Hematopoietic multipotent progenitor cell treated with erythropoietin and hydrocortisone succinate and interleukin-3 and kit ligand, for 4 days (in vitro differentiated cells): ENCODE measurements at places on chromosomes 7 and 10.

- DNase-seq = no peak
Observed at GRCh38 chr10:97821308-97822038, 28.2 kb upstream of the GOLGA7B start.

- peak; percentile 63 for DNase-seq
Observed at GRCh38 chr10:74238031-74238431, 87.0 kb downstream of the ADK start.

DNA sequence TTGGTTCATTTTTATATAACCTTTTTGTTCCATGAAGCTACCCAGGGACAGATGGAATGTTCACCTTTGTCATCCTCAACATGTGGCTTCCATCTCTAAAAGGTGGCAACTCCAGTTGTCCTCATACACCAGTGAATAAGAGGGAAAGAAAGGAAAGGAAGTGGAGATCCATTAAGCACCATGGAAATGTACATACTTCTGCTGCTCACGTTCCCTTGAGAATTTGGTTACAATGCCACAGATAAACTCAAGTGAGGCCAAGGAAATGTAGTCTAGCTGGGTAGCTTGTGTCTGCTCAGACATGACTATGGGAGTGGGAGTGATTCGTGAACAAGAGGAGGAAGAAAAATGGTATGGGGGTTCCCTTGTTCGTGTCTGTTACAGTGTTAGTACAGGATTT is 237.1 kb upstream of the FAM3C start:
- no peak for DNase-seq

- no peak for DNase-seq
Observed at GRCh38 chr10:101151395-101151794, 20.3 kb downstream of the TLX1 start.

- DNase-seq = no peak
Observed at GRCh38 chr10:71265201-71265575, 52.8 kb downstream of the UNC5B start.

DNA sequence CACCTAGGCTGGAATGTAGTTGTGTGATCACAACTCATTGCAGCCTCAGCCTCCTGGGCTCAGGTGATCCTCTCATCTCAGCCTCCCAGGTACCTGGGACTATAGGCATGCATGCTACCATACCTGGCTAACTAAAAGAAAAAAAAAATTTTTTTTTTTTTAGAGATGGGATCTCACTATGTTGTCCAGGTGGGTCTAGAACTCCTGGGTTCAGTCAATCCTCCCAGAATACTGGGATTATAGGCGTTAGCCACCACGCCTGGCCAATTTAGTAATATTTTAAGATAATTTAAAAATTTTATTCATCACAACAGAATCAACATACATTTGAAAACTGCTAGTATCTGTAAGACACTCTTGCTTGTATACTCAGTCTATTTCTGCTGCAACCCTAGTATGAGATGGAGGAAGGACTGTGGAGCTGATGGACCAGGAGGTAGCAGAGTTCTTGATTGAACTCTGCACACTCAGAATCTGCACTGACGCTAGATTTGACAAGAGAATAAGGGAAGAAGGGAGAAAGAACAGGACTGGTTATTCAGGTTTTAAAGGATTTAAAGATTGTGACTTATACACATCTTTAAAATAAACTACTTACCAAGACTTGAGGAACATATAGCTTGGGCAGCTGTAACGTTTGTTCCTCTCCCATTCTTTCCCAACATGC is 57.6 kb downstream of the VCL start:
- DNase-seq = no peak

DNA sequence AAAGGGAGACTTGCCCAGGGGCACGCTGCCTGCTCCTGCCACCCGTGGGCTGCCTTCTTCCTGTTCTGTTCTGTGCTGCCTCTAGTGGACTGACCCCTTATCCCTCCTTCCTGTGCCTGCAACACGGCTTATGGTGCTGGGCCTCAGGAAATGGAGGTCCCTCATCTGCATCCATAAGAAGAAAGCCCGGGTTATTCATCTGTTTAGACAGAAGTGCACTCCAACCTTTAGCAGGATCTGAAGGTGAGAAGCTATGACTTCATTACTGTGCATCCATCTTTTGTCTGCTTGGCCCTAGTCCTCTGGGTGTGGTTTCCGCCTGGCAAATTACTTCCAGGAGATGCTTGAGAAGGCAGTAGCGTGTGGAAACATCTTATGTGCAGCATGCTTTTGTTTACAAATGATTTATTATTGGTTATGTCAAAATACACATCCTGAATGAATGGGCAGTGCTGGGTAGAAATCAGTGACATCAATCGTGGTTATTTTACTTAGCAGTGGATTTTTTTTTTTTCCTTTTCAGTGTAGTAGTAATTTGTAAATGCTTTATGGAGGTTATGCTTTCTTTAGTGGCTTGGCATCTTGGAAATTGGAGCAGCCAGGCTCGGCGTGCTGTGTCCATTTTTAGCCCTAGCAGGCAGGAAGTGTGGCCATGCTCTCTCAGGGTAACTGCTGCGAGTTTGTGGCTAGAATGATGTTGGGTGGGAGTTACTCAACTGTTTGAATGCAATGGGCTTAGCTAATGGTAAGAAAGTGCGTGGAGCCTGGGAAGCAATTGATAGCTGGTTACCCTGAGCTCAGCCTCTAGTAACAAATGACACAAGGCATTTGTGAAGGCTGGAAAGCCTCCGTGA is 12.7 kb downstream of the PTPRE start:
- DNase-seq = peak; percentile 57

DNA sequence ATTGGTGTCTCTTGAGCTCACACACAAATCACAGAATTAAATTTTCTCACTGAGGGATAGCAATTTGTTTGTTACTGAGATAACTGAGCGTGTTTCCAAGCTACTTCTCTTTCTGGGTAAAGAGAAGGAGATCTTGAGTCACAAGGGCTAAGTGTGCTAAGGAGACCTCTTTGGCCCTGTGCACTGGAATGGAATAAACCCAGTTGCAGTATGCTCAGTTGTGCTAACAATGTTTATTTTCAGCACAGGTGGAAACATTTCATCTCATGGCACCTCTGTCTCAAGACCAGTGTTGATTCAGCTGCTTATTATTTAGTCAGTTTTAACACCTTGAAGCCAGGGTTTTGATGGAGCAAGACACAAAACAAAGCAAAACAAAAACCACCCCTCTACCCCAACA is 22.5 kb upstream of the UBE2H start:
- no peak for DNase-seq

DNA sequence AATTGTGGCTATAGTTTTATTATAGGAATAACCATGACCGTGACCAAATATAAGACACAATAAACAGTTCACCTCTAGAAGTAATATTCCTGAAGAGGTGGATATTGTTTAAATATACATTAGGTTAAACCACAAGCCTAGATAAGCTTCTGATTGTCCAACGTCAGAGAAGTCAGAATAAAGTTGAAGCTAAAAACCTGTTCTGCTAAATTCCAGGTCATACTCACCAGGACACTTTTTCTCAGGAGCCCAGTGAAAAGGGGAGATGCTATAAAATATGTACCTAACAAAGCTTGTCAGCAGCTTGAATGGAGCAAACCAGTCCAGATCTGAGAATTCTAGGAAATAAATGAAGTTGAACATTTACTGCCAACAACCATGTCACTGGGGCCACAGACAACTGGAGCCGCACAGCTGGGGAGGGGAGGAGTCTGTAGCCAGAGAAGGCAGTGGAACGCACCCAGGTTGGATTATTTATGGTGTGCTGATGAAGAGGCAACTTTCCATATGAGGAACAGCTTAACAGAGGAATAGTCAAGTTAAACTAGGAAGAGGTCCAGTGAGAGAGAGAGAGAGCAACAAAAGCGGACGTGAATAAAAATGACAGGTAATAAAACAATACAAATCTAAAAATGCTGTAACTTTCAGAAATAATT is 191.1 kb downstream of the ZNF438 start:
- DNase-seq = no peak

- peak; percentile 30 for DNase-seq
Observed at GRCh38 chr7:21923658-21924057, 22.0 kb downstream of the CDCA7L start.

- no peak for DNase-seq
Observed at GRCh38 chr7:147894271-147894670, 696.3 kb upstream of the C7orf33 start.

GRCh38 chr10:65827359-65827758 is 1098.5 kb upstream of the LRRTM3 start:
- DNase-seq = no peak

DNA sequence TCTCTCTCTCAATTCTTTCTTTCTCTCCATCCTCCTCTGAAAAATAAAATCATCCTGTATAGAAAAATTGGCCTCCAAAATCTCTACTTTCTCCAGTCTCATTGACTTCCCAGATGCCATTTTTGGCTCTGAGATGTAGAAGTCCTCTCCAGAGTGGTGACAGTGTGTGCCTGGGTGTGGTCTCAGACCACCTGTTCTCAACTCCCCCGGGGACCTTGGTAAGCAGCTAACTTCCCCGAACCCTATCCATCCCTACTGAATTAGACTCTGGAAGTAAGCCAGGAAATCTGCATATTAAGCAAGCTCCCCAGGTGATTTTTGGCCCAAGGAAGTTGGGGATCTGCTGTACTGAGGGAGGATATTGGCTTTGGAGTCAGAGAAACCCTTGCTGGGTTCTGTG is 120.5 kb downstream of the WDR11 start:
- no peak for DNase-seq

DNA sequence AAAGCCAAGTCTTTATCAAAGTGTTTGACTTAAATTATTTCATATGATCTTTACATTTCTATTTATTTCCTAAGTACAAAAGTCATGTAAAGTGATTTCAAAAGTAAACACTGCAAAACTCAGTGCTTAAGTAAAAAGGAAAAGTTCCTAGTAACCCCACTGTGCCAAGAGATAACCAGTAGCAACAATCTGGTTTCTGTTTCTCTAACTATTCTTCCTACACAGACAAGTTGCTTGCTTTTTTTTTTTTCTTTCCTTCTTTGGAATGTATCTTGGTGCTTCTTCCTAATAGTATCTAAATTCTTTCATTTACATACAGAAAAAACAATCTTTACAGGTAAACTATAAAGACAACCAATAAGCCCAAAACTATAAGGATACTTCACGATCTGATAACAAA is 3.1 kb downstream of the JCAD start:
- no peak for DNase-seq

GRCh38 chr10:76459016-76459730 is 1027.7 kb downstream of the LRMDA start:
- no peak for DNase-seq

DNA sequence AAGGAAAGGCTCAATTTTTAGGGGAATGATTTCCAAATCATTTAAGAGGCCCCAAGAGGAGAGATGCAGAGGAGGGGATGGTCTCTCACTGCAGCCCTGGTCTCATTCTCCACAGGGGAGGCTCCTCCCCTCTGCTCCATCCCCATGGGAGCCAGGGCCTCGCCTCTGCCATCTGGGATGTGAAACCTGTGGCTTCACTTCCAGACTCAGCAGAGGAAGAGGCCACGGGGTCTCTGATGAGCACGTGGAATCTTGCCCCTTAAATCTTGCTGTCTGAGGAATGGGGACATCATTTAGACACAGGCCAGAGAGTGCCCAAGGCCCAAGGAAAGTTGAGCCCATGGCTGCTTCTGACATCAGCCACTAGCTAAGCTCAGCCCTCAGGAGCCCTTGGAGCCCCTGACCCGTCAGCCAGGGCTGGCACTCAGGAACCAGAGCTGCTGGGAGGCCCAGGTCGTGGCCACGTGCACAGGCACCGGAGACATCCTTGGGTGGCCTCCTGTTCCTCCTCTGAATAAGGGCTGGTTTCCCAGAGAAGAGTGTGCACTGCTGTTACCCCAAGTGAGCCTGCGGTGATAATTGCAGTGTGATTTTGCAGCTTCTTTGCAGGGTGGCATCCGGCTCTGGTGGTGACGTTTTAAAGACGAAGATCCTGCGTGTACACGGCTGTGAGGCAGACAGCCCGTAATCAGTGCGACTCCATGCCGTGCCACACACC is 50.5 kb downstream of the VIPR2 start:
- no peak for DNase-seq

DNA sequence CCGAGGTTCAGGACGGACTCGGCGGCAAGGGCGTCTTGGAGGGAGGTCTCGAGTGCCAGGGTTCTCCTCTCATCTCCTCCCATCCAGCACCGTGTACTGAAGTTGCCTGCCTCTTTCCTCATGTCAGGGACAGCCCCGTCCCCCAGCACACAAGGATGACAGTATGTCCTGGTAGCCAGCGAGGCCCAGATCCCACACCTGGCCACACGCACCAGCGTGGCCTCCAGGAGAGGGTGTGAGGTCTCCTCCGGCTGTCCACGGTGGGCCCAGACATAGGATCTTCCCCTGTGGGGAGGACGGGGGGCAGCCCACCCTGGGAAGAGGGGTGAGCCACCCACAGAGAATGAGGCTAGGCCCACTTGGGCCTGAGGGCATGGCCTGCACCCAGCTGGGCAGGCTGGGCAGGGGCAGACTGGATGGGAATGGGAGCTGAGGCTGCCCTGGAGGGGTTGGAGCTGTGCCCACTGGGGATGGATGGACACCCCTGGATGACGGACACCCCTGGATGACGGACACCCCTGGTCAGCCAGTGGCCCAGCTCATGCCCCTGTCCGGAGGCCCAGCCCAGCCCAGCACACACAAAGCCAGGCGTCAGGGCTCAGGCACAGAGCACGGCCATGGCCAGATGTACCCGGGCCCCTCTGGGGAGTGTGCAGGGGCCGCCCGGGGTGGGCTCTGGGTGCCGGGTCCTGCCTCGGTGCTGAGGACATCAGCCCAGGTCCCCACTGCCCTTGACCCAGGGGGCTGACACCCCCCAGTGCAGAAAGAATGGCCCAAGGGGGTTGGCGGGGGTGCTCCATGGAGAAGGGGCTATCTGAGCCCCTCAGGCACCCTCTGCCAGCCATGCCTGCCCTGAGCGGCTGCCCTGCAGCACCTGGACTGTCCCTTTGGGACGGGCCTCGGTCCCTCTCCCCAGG is 30.9 kb upstream of the CFAP46 start:
- no peak for DNase-seq

- DNase-seq = no peak
Observed at GRCh38 chr10:98077223-98077622, 46.8 kb upstream of the CRTAC1 start.

- peak; percentile 84 for DNase-seq
Observed at GRCh38 chr10:43204943-43205671, 61.8 kb downstream of the RASGEF1A start.

GRCh38 chr10:114399576-114399975 is 4.7 kb downstream of the AFAP1L2 start:
- DNase-seq = no peak

DNA sequence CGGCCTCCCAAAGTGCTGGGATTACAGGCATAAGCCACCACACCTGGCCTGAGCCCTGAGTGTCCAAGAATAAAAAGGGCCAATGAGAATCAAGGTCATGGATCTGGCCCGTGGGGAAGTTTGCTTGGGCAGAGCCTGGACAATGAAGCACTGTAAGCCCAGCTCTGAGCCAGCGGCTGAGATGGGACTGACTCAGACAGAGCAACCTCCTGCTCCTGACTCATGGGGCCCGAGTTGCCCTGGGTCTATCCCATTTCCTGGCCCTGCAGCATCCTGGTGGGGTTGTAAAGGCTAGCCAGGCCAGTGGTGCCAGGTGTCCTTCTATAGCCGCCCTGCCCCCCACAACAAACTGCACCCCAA is 5.2 kb upstream of the MYH16 start:
- DNase-seq = no peak

GRCh38 chr10:102342458-102342857 is 53.0 kb upstream of the NFKB2 start:
- DNase-seq = no peak
